NCI-H2081 (cell line): ENCODE measurements at places on chromosomes 7 and 10.

DNA sequence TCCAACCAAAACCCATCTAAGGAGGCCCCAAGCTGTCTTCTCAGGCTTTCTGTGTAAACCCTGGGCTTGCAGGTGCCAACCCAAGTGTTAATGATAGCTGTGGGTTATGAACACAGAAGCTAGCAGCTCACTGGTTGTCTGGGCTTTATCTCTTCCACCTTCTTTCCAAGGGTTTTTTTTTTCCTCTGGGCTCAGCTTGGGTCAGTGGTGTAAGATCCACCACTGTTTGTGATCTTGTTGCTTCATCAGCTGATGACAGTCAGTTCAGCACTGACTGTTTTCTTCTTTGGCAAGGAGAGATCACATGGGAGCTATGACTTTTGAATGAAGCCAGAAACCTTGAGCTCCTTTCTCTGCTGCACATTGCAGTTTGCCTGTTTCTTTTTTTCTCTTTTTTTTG lies 4.6 kb downstream of the GTPBP4 start:
- DNase-seq, result no peak

- no peak for DNase-seq
Observed at GRCh38 chr10:52499281-52499680, 185.2 kb downstream of the DKK1 start.

DNA sequence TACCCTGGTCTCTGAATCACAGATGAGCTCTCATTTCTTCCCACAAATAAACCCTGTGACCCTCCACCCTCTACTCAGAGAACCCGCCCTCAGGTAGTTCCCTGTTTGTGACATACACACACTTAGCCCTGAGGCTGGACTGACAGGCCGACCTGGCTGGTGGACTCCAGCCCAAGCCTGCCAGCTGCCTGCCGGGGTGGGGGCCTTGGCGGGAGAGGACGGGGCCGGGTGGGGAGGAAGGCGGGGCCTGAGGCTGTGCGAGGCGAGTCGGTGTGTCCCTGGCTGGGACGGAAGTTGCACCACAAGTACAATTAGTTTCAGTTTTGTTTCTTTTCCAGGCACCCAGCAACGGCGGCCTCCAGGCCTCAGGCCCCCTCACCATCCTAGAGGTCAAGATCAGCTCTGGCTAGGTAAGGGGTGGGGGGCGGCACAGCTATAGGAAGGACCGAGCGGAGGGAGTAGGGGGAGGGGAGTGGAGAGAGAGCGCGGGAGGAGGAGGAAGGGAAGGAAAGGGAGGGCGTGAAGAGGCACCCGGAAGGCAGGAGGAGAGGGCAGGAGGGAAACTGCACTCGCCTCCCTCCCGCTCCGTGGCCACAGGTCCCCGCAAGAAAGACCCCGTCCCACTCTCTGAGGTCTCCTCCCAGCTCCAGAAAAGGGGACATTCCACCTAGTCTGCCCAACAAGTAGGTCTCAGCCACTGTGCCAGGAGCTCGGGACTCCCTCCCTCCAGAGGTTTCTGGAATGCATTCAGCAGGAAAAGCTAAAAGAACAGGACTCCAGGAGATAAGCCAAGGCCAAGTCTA lies at the start of gene TRIM56:
TSS of gene TRIM56 (plus strand) at position 320 of the 803 bp plus-strand sequence. CDS start 1,832 bp downstream, outside the sequence.
- peak; percentile 52 for DNase-seq

- no peak for DNase-seq
Observed at GRCh38 chr7:55969391-55969790, 5.0 kb downstream of the NIPSNAP2 start.

DNA sequence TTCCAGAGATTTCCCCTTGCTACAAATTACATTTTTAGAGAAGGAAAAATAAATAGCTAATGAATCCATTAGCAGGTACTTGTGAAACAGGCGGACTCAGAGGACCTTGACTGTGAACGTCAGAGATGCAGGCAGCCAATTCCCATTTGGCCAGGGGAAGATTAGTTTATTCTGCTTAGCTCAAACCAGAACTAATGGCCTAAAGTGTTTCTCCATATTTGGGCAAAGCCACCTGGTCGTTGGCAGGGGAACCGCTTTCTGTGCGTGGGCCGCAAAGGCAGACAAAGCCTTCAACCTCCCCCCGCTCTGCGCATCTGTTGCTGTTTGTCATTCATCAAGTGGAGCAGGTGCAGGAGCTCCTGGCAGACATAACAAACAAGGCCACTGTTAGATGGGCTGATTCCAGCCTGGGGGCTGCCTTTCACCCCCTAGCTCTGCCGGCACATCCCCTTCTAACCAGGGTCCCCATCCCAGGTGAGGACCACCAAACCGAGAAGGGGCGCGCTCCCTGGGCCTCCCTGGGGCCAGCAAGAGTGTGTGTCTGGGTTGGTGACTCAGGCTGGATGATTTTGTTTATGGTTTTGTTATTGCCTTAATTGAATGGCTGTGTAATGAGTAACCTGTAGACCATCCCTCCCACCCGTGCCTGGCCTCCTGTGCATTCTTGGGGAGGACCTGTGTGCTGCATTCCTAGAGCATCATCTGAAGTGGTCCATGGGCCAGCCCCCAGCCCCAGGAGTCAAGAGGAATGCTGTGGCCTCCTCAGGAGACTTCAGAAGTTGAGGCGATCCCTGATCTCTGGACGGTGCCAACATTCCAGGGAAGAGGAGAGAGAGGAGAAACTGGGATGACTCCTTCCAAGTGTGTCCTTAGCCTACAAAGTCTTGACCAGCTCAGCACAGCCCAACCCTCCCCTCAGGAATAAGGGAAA lies 14.5 kb upstream of the CPA1 start:
- peak; percentile 100 for DNase-seq

GRCh38 chr10:121851786-121852185 lies 76.0 kb downstream of the ATE1 start:
- peak; percentile 63 for DNase-seq

GRCh38 chr7:8037151-8037550 lies 68.6 kb downstream of the GLCCI1 start:
- DNase-seq, result no peak

- no peak for DNase-seq
Observed at GRCh38 chr7:17090751-17091150, 207.7 kb upstream of the AHR start.

GRCh38 chr7:70657989-70658632 lies 473.8 kb upstream of the GALNT17 start:
- DNase-seq, result no peak

GRCh38 chr10:124653811-124654651 lies 90.1 kb downstream of the FAM53B start:
- DNase-seq, result peak; percentile 58

- DNase-seq, result no peak
Observed at GRCh38 chr10:104906112-104906511, 265.0 kb downstream of the SORCS3 start.

DNA sequence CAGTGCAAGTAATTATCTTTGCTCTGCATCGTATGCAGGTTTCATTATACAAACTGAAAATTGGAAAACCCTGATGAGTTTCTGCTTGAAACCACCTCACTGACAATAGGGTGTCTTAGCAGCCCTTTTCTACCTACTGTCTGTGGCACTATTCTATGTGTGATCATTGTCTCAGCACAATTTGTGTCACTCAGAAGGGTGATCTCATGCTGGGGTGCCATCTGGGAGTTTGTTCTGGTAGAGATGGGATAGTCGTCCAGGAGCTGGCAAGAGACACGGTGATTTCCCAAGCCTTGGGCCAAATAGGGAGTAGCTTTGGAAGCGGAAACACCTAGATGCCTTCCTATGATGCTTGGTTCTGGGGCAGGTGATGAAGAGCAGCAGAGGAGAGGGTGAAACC lies 186.3 kb downstream of the FRMD4A start:
- no peak for DNase-seq

- peak; percentile 78 for DNase-seq
Observed at GRCh38 chr7:77685233-77685632, 11.0 kb upstream of the RSBN1L start.

- no peak for DNase-seq
Observed at GRCh38 chr7:73829921-73830680, 695 bp upstream of the CLDN4 start.

GRCh38 chr7:131957338-131958020 lies 401.1 kb upstream of the PODXL start:
- DNase-seq, result no peak
